ENCODE measurements at places on chromosomes 5 and 9.

DNA sequence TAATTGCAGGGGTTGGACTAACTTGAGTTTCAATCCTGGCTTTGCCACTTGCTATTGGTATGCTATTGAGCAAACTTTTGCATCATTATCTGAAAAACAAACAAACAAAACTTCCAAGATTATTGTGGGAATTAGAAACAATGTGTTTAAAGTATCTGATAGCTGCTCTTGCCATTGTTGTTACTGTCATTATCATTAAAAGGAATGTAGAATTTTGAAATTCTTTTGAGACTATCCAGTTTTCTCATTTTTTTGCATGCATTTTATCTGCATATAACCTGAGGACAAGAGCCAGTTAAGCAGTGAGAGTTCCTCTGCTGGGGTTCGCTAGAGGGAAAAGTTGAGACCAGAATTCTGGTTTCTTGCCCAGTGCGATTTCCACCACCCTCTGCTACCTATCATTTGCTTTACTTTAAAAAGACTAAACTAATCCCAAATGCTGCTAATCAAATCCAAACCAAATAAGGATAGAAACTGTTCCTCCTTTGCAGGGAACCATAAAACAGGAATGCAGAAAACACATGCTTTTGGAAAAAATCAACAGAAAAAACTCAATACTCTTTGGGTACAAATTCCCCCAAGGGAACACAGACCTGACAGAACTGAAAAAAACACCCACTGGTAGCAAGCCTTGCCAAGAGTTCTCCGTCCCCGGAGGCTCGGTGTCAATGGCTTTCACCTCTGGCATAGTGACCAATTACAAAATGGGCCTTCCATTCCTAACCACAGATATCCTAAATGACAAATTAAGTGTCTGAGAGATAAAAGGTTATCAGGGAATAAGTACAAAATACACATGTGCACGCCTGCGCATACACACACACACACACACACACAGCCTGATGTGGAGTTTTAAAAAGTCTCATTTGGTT is 373.7 kb downstream of the ARL15 start:
- DNase-seq = no peak

DNA sequence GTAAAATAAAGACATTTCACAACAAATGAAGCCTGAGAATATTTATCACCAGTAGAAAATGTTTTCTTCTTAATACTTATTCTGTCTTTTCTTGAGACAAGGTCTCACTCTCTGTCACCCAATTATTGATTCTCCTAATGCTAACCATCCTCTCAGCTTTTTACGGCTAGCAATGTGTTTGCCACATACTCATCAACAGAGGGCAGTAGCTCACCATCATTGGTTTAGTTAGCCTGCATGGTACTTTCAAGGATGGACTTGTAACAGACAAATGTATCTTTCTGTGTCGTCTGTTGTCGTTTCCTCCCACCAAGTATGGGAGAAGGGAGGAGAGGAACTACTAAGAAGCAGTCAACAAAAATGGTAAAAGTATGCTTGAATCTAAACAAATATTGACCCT is 5.9 kb upstream of the ACO1 start:
- no peak for DNase-seq

GRCh38 chr5:36877667-36878391 is 1.3 kb downstream of the NIPBL start:
- DNase-seq = no peak

DNA sequence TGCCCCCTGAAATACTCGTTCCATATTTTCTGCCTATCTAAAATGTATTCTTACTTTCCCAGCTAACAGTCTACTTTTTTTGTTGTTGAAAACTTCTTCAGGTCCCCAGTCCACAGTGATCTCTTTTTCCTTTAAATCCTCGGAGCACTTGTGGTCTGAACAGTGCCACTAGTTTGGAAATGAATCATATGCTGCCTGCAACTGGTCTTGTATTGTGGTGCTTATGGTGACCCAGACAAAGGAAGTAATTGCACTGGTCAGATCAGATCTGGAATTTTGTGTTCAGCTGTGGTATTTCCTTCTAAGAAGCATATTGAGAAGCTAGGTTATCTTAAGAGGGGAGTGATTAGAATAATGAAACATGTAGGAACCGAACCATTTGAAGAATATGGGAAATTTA is 2.9 kb downstream of the UNC13B start:
- no peak for DNase-seq

DNA sequence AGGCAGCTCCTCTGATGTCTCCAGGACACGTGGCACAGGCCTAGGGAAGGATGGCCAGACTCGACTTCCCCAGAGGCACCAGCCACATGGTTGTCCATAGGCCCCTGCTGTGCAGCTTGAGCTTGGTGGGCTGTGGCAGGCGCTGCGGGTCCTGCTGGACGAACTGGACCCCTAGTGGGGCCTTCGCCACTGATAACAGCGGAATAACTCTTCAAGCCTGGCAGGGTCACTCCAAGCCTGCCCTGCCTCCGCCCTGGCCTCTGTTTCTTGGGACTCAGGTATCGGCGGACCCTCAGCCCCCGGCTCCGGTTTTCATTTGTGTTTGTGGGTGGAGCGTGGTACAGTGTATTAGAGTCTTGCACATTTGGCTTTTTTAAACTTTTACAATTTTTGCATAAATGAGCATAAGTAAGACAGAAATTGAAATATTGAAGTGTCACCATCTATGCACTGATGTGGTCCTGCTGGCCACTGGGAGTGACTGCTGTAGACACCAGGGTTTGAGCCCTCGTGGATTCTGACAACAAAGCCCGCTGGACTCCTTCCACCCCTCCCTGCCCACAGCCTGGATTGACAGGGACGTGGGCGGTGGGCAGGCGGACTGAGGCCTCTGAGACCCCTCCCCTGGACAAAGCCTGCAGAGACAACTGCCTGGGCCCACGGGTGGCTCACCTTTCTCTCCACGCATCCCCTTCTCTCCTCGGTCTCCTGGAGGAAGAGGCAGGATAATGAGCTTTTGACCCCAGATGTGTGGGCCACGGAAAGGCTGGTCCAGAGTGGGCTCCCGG is 3.8 kb downstream of the FCN1 start:
- no peak for DNase-seq

DNA sequence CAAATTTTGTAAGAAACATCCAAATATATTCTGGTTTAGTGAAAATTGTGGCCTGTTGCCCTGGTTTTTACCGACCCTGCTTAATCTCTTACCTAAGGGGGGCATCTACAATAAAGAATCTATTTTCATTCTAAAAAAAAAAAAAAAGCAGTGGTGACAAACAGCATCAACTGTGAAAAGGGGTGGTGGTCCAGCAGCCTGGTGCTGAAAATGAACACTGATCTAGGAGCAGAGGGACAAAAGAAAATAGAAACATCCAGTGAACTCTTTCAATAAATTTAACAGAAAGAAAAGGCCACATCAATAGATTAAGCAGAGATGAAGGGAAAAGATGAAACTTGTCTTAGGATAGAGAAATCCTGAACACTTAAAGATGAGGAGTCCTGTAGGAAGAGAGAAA is 348.7 kb upstream of the GRAMD2B start:
- no peak for DNase-seq

DNA sequence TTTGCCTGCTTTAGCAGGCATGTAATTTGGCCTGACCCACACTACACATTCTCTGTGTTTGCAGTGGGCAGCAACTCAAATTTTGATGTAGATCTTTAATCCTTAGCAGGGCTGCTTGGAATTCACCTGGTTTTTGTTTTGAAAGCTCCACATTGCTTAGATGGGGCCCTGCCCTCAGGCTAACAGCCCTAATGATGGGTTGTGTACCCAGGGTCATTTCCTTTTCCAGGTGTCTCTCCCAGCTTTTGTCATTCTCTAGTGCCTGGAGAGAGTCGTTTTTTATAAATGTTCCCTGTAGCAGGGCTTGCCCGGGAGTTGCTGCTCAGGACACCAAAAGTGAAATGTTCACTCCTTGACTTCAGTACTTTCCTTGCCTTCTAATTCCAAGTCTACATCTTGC is 126.3 kb downstream of the TRIO start:
- DNase-seq = no peak

DNA sequence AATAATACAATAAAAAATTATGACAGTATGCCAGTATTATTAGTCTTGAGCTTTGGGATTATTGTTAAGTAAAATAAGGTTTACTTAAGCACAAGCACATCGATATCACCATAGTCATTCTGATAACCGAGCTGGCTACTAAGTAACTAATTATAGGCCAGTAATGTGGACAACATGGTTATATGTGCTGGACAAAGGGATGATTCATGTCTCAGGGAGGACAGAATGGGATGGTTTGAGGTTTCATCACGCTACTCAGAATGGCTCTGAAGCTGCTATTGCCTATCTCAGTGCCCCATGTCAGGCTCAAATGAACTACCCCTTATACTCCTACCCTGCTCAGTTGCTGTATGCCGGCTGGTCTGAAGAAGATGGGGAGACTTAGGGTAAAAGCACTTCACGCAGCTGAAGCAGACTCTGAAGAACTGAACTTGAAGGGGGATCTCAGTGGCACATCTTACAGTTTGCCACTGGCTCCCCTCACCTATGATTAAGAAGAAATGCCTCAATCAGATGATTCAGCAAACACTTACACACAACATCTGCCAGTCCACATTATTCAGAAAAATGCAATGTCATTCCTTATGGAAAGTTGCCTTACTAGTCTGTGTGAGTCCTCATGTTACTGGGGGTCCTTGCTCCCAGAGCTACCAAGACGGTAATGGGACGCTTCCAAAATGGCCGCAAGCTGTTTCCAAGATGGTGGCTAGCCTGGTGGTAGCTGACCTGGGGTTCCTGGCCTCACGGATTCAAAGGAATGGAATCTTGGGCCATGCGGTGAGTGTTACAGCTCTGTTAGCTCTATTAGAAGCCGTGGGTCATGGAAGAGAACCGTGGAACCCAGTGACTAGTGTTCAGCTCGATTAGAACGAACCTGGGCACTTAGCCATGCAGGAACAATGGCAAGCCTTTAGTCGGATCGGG is 1098.6 kb downstream of the TAF11L14 start:
- DNase-seq = no peak

GRCh38 chr5:126363658-126364057 is 59.6 kb upstream of the GRAMD2B start:
- no peak for DNase-seq

GRCh38 chr5:181219262-181220177 is 3.6 kb upstream of the TRIM41 start:
- DNase-seq = no peak

DNA sequence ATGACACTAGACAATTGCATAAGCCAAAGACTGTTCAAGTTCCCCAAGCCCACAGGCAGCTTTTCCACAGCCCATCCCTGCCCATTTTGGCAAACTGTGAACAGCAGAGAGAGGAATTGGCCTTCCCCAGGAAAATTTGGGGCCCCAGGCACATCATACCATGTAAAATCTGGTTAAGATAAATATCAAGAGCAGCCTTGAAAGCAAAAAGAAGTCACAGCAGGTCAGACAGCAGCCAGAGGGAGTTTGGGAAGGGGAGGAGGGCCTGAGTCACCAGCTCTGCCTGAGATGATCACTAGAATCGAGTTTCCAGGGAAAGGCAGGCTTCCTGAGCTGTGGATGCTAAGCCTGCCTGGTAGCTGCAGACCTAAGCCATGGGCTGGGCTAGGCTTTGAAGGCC is 179.2 kb downstream of the RFK start:
- no peak for DNase-seq

DNA sequence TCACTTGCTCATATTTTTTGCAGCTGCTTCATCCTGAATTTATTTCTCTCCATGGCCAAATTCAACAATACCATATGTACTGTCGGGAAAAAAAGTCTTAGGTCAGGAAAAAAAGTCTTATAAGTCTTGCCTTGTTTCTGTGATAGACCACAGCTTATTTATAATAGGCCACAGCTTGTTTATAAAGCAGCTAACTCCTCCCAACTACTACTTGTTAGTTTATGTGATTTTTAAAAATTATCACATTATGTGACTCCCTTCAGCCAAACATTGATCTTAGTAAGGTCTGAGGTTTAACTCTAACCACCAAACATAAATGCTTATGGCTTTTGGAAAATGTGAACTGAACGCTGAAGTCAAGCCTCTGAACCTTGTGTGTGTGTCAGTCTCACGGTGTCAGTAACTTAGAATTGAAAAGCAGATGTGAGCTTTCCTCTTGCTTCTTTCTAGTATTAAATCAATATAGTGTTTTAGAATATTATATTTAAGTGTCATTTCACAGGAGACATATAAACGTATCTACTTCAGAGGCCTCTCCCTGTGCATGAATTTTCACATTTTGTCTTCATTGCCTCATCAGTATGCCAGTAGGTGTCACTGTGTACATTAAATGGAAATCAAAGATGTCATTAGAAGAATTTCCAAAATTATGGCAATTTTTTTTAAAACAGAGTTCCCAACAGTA is 51.3 kb downstream of the SNX24 start:
- DNase-seq = no peak

DNA sequence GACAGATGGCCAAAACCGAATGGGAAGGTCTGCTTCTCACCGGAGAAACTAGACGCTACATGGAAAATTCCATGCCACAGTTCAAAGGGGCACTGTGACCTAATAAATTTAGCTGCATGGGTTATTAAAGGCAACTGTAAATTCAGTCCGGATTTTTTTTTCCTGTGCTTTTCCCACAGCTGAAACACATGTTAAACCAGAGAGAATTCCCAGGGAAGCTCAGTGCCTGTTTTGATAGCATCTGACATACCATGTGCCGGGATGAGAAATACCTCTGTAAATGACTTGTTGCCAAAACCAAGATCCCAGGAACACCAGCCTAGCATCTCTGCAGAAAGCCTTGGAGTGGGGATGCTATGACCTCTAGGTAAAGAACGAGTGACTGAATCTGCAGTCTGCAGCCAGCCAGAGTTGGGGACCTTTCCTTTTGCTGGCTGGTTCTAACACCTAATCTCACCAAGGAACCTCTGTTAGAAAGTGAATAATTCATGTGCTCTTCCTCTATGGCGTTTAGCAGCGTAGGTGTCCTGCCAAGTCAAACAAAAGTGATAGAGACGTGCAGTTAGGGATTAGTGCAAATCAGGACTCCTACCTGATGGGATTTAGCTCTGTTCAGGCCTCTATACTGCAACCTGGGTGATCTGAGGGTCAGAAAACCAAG is 77.9 kb downstream of the SLIT3 start:
- DNase-seq = no peak

DNA sequence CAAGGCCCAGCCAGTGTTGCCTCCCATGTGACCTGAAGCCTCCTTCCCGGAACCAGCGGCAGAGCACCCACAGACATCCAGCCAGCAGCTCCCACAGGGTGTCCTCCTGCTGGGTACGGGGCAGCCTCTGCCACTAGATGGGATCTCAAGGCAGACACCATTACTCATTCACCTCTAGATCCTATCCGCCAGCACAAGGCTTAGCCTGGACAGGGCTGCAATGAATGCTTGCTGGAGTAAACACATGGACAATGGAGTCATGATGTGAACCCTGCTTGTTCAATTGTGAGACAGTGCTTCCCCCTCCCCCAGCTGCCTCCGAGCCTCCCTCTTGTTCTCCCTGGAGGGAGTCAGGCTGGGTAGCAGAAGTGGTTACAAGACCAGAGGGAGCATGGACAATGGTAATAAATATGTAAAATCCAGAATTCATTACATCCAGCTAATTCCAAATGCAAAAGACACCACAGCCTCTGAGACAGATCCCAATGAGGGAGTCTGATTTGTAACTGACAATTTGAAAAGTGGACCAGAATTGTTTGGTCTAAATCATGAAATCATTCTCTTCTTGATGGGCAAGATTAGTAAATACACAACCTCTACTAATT is 132.0 kb downstream of the CRB2 start:
- DNase-seq = no peak

Measured in activated CD8-positive, alpha-beta memory T cell treated with anti-CD3 and anti-CD28 coated beads for 1 hour (primary cell).